ENCODE measurements at places on chromosomes 5 and 9.

DNA sequence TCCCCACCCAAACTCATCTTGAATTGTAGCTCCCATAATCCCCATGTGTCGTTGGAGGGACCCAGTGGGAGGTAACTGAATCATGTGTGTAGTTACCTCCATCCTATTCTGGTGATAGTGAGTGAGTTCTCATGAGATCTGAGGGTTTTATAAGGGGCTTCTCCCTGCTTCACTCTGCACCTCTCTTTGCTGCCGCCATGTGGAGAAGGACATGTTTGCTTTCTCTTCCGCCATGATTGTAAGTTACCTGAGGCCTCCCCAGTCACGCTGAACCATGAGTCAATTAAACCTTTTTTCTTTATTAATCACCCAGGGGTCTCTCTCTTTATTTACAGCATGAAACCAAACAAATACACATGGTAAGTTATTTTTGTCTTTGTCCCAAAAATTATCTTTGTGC lies 726.1 kb downstream of the CDH18 start:
- DNase-seq: no peak

DNA sequence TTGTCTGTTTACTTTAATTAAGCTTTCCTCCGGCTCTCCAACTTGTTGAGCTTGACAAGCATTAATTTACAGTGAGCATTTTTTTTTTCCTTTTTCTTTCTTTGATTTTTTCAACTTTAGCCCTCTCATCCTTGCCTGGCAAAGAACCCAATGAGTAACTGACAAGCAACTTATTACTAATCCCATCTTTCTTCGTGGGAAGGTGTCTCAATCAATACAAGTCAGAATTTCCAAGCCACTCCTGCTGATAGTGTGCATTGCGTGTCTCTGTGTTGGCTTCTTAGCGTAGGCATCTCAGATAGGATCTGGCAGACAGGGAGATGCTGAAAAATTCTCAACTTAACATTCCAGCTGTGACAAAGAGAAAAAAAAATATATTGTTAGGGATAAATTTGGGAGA lies 527.7 kb upstream of the WWC1 start:
- peak; percentile 36 for DNase-seq

DNA sequence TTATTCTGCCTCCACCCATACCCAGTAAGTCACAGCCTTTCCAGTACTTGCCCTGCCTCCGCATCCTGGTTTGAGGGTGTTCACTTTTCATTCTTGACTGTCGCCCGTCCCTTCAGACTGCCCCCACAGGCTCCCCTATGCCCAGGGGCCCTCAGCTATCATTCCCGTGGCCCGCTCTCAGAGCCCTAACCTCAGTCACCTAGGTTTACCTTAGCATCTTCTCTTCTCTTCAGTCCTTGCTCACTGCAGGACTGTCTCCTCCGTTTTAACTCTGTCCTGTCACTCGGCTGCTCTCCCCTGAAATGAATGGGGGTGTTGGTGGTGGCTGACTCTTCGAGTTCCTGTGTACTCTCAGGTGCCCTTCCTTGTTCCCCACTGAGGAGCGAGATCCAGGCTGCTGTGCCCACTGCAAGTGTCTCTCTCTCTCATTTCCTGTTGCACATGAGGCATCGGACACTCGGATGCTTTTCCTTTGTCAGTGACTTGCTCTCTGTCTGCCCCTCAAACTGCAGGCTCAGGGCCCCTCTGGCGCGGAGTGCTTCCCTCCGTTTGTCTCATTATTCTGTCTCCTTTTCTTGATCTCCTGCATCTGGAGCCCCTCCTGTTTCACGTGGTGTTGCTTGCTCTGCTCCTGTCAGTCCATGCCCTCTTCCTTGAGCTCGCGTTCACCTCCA lies 89.8 kb downstream of the CACNA1B start:
- no peak for DNase-seq

GRCh38 chr9:6564360-6564759 lies 81.2 kb downstream of the GLDC start:
- DNase-seq: no peak

GRCh38 chr5:59164041-59164830 lies 581.4 kb downstream of the RAB3C start:
- DNase-seq: no peak

DNA sequence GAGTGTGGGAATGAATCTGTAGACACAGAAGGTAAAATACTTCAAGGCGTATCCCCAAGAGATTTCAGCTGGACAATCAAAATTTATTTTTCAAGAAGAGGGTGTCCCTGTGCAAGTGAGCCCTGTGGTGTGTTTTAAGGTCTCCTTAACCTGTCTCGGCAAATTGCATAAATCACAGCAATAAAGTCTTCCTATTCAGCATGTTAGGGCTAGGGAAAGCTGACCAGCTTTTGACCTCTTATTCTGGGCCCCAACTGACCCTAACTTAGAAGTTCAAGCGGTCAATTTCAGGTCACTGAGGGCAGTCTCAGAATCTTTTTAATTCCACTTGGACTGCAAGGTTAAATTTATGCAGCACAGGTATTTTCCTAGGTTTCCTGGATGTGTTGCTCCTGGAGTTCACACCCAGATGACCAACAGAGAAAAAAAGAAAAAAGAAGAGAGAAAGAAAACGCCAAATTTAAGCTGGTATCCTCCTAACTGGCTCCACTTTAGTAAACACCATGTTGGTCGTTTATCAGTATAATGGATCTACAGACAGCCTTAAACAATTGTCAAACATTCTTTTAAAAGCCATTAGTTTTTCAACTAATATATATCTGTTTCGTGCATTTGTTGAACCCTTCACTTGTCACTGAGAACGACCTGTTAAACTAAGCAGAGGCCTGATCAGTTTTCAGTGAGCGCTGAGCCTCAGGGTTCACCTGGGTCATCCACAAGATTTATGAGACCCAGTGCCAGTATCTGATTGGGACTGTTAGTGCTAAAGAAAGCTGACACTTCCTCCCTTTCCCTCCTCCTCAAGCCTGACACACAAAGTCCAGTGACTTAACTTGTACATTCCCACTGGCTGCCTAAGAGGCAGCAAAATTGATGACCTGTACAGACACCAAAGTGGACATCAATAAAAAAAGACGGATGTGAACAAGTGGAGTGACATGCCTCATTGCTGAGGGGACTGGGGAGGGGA lies 546.1 kb downstream of the NR2F1-AS1 start:
- no peak for DNase-seq

DNA sequence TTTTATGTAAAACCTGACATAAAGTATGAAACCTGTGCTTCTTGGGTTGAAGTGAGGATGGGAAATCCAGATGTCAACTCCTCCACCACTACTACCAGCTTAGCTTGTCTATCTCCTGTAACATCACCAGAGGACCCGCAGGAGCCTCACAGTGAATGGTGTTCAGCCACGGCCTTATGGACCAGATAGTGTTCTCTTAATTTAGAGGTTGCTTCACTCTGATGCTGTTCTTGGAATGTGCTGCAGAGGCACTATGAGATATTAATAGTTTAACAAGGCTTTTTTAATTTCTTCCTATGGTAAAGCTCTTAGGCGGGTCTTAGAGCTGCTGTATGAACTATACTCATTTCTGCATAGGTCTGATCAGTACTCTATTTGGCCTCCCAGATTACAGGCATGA lies 27.9 kb downstream of the NFX1 start:
- DNase-seq: no peak

DNA sequence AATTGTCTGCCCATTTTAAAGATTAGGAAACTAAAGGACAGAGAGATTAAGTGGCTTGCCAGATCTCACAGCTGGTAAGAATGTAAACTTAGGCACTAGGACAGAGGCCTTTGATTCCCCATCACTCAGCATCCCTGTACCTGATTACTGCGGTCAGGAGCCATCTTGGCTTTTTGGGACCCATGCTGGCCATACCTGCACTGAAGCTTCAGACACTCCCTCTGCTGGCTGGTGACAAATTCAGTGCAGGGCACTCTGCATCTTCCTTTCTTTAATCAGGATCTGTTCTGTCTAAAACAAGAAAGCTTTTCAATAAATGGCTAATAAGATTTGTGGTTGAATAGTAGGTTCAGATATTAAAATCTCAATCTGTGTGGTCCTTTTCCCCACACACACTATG lies 215.5 kb upstream of the RORB start:
- DNase-seq: no peak
